ENCODE measurements at places on chromosomes 11 and 22. TPM values are rescaled to one million over a fixed set of nuclear protein-coding genes. Genes with fewer than 3 reads are reported as not detected.

DNA sequence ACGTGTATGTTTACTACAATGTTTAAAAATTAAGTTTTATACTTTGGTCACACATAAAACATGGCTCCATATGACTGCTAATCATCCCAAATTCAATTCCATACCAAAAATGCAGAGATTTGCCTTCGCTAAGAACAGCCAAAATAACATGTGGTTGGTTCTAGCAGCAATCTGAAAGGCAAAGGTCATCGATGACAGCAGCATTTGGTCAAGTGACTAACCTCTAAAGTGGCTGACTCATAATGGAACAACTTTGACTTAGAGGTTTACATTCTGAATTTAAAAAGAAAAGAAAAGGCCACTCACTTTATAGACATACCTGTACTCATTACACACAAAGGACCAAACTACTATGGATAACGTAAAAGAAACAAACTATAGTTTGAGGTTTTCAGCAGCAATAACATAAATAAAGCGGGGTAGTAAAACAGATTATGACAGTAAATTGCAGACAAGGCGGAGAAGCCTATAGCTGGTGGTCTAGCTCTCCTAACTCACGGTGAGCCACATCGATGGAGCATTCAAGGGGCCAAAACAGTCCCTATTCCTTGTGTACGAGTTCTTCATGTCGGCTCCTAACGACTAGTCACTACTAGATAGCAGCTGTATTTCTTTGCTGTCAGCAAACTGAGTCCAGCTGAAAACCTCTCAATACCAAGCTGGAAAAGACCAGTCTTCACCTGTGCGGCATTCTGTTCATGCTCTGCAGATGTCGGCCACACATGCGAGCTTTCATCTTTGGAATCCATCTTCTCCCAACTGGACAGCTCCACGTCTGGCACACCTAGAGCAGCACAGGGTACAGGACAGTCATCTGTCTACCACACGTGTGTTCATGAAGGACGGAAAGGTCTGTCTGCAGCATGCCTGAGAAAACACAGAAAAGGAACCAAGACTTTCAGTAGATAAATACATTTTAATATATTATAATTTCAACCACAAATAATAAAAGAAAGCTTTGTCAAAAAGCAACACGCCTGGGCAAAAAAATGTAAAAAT, 42.1 kb downstream of the PRDM10 start:
- peak; percentile 90 for DNase-seq

GRCh38 chr11:69636512-69637197, 4.3 kb upstream of the CCND1 start:
- peak; percentile 82 for DNase-seq

DNA sequence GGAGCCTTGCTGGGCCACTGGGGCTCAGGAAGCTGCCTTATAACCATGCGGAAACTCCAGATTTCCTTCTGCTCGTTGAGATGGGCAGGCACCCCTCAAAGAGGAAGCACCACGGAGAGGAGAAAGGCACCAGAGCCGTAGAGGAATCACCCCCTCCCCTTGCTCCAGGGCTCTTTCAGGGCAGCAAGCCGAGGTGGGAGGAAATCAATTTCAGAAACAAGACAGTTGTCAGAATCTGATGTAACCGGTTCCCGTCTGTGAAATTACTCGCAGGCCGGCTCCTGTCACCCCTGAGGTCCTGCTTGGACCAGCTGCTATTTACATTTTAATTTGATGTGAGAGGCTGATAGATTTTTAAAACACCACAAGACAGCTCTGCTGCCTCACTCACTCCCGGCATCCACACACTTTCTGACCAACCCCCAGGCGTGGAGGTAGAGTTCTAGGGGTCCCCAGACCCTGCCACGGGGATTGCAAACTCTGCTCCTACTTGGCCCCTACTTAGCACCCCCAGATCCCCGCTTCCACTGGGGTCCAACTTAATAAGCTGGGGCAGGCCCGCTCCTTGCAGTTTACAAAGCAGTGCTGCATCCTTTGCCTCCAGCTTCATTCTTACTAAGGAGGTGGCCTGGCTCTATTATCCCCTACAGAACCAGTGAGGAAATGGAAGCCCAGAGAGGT, 162.5 kb downstream of the CEP164 start:
- no peak for DNase-seq

GRCh38 chr11:1118755-1119603, 38.8 kb upstream of the MUC5AC start:
- DNase-seq, result no peak

DNA sequence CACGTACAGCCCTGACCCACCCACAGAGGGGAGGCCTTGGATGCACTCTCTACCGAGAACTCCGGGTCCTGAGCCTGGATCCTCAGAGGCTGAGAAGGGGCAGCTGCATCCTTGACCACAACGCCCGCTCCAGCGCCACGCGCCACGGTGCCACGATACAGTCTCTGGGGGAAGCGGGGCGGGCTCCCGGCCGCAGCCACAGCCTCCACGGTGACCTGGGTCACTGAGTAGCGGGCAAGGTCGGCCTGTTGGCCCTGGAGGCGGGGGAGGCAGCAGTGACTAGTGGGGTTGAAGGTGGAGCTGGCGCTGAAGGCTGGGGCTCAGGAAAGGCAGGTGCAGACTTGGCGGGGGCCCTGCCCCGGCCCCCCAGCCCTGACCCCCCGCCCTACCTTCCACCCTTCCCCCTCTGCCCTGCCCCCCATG, 3.9 kb upstream of the IRF7 start:
- DNase-seq, result no peak

- DNase-seq, result no peak
Measured at GRCh38 chr11:73963861-73964260, 13.0 kb downstream of the DNAJB13 start.

- DNase-seq, result peak; percentile 84
Measured at GRCh38 chr11:1829039-1829820, 5.6 kb upstream of the SYT8 start.

DNA sequence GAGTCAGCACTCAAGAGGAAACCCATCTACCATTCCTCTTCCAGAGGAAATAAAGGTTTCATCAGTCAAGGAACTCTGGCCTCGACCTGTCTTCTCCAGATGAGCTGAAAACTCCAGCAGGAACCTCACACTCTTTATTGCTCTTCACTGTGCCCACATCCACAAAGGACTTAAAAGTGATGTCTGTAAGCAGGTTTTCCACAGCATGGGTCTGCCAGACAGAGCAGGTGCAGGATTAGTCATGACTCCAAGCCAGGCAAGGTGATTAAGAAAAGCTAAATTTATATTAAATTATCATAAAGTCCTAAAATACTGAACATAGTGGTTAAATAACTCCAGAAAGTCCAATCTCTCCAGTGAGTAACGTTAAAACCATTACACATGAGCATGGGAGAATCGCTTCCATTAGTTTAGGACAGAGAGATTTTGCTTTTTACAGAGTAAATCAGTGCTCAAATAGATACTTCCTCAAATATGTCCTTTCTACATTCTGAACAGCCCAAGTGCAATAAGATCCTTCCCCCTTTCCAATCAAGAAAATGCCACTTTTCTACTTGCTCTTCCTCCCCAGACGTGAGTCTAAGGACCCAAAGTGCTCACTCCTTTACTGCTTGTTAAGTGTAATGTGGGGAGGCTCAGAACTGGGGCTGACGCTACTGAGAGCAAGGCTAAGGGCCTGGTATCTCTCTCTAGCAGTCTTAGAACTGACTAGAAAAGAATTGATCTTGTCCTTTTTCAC, 10.7 kb upstream of the CKAP5 start:
- DNase-seq, result peak; percentile 45

DNA sequence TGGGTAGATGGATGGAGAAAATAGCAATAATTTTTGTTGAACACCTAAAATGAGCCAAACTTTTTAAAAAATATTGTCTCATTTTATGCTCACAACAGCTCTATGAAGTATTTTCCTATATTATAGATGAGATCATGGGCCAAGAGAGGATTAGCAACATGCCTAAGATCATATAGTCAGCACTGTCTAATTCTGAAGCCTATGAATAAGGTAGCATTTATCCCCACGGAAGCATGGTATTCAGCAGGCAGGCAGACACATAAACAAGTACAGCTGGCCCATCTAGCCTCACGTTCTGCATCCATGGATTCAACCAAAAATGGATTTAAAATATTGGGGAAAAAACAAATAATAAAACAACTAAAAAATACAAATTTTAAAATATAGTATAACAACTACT, 21.9 kb upstream of the RAB30 start:
- no peak for DNase-seq

HMOX1 gene
- total RNA-seq, result 152 TPM
